ENCODE measurements at places on chromosomes 12 and 14.
A peak's percentile ranks its signal among the peaks of the same experiment; 100 is the strongest.

GRCh38 chr12:12519354-12519998 lies 43.2 kb downstream of the DUSP16 start:
- no peak for DNase-seq

DNA sequence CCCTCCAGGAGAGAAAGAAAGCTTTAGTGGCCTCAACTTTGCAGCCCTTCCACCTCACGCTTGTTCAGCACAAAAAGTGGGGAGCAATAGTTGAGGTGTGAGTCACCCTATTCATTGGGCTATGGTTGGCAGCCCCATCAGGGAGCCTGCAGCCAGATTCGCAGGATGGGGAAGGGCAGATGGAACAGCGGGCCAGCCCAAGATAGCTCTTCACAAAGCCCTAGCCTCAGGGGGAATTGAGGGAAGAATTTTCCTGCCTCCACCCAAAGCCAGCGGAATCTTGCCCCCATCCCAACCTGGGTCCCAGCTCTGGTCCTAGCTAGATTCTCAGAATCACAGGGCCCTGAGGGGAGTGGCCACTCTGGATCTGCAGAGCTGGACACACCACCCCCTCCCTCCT lies 3.6 kb upstream of the KRT5 start:
- no peak for DNase-seq

GRCh38 chr12:31877884-31878283 lies 81.3 kb upstream of the RESF1 start:
- no peak for DNase-seq

GRCh38 chr12:27981874-27982273 lies 9.3 kb upstream of the PTHLH start:
- no peak for DNase-seq

DNA sequence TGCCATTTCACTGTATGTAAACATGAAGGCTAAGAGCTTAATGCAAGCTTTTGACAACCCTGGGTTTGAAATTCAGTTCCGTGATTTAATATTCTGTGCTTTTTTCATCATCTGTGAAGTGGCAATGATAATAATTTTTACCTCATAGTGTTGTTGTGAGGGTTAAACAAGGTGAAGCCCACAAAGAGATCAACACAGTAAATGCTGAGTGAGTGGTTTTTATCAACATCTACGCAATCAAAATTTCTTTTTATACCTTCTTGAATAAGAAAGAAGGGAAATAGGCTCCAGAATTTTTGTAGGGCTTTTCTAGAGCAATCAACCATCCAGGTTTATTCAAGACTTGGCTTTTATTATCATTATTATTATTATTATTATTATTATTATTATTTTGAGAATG lies 490.8 kb downstream of the SOX5 start:
- DNase-seq: no peak

GRCh38 chr14:89243286-89243685 lies 173.7 kb downstream of the FOXN3 start:
- DNase-seq: no peak

DNA sequence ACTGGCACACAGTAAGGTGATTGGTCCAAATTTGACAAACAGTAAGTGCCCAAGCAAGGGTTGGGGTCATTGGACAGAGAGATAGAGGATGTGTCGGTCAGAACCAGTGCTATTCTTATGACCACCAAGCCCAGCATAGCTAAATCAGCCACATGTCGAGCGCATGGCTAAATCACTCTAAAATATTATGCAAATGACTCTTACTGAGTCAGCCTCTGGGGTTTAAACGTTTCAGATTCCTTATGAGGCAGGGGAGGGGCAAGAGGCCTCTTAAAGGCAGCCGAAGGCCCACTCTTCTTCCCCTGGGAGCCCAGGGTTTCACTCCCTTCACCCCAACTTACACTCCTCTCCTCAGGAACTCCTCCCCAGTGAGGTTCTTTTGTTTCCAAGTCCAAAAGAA lies 603 bp upstream of the ENDOU start:
- DNase-seq: peak; percentile 84

DNA sequence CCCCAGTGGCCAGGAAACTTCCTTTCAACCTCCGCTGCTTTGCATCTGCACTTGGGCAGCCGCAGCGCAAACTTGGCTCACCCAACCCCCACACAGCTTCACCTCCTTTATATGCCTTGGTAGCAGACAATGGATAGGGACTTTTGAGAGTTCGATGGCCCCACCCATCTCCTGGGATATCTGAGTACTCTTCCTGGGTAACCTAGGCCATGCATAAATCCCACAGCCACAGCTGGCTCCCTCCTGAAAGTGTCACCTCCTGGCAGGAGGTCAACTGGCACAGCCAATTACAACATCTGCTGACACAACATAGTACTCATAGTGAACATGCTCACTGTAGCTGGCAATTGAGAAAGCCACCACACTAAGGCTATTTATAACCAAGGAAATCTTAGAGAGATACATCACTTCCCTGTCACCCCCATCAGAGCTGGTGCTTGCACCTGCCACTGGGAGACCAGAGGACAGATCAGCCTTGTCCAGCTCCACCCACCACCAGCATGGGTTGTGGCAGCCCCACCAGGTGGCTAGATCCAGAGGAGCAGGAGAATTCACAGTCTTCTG lies 410.0 kb downstream of the SYT1 start:
- DNase-seq: peak; percentile 4

- DNase-seq: peak; percentile 50
Observed at GRCh38 chr12:79615596-79616560, 74.9 kb downstream of the PAWR start.

- DNase-seq: no peak
Observed at GRCh38 chr12:101594700-101595099, at the start of gene MYBPC1. Gene MYBPC1 (plus strand): TSS chr12:101594971. CDS start chr12:101595071, 100 bp downstream.

DNA sequence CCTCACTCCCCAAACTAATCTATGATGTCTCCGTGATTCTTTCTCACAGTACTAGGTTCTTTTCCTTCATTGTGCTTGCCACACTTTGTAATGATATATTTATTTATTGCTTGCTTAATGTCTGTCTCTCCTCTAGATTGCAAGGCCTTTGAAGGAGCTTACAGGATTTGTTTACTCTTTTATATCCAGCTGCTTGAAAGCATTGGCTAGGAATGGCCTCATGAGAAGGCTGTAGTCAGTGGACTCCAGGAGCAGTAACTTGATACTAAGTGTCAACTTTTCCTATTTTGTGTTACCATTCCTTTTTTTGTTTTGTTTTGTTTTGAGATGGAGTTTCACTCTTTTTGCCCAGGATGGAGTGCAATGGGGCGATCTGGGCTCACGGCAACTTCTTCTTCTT lies 7.3 kb upstream of the FAM234B start:
- no peak for DNase-seq

DNA sequence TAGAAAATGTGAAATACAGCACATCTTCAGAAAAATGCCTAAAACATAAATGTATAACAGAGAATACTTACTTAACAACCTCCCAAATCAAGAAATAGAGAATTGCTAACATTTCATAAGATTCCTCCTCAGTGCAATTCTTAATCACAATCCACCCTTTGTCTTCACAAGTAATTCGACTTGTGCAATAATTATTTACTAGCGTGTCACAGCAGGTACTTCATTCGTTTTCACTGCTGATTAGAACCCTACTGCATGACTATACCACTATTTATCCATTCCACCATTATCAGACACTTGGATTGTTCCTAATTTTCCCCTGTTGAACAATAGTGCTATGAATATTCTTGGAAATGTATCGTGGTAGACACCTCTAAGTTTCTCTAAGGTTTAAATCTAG lies 64.9 kb upstream of the BBS10 start:
- no peak for DNase-seq

DNA sequence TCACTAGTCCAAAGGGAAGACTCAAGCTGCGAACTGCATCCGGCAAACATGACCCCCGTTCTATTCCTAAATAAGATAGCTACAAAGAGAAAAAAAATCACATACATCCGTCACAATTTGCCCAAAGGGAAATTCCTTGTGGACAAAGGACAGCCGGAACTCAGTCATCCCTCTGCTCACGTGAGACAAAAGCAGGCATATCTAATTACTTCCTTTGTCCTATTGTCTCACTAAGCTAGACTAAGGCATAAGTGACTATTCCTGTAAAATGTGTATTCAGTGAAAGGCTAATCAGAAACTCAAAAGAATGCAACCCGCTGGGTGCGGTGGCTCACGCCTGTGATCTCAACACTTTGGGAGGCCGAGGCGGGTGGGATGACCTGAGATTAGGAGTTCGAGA lies 27.2 kb upstream of the NINJ2 start:
- DNase-seq: no peak

- DNase-seq: no peak
Observed at GRCh38 chr14:90819734-90820393, 3.6 kb upstream of the TTC7B start.

DNA sequence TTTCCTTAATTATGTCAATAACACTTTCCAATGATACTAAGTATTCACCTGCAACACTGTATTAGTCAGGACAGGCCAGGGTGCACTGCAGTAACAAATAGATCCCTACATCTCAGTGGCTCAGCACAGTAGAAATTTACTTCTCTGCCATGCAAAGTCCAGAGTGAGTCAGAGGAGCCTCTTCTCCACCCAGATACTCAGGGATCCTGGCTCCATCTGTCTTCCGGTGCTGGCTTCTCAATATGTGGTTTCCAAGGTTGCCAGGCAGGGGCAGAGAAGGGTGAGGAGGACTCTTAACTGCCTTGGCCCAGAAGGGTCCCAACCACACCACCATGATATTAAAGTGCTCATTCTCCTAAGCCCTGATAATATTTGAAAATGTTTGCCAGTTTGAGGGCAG lies 47.8 kb downstream of the ADGRD1 start:
- DNase-seq: no peak

DNA sequence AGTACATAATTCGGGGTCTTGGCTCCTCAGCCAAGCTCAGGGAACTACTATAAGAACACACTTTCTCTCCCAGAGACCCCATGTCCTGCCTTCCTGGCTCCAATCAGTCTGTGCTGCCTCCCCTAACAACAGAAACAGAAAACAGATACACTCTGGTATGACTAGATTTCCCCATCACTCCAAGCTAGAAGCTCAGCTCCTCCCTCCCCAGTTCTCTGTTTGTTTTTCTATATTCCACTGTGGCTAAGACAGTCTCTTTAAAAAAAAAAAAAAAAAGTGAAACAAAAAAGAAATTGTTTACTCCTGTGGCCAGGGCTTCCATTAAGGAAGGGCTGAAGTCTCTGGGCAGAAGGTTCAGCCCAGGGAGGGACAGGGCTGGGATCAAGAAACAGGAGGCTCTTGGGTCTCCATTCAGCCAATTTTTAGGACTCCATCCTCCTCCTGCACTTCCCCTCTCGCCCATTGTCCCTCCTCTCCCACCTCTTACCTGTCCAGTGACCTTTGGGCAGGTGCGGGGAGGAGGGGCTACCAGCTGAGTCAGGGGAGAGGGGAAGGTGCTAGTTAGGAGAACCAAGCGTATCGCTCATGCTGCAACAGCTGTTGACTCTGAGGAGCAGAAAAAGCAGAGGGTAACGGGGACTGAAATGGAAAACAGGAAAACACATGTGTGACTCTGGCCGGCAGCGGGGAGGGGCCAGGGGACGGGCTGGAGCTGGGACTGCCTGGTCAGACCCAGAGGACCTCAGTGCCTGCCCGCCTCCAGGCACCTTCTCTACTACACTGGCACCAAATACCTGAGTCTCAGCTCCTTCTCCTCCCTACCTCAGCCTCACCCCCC lies 4.1 kb upstream of the SLC7A7 start:
- DNase-seq: peak; percentile 77

DNA sequence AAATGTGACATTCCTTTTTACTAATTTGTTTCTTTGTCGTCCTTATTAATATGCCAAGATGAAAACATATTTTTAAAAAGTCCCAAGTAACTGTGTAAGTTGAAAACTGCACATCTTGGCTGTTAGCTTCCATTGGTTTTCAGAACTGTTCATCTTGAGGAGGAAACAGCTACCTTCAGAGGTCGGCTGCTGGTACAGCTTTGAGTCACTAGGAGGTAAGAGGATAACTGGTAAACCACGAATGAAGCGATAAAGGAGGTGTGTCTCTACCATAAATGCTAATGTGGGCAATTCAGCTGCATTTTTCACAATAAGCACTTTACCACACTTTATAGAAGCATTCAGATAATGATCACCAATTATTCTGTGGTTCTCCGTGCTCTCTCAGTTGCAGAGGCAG lies 137.5 kb upstream of the KRAS start:
- no peak for DNase-seq

GRCh38 chr14:54606631-54607133 lies 39.8 kb downstream of the SAMD4A start:
- peak; percentile 99 for DNase-seq

GRCh38 chr14:103606963-103607668 lies 21.9 kb upstream of the KLC1 start:
- peak; percentile 95 for DNase-seq

DNA sequence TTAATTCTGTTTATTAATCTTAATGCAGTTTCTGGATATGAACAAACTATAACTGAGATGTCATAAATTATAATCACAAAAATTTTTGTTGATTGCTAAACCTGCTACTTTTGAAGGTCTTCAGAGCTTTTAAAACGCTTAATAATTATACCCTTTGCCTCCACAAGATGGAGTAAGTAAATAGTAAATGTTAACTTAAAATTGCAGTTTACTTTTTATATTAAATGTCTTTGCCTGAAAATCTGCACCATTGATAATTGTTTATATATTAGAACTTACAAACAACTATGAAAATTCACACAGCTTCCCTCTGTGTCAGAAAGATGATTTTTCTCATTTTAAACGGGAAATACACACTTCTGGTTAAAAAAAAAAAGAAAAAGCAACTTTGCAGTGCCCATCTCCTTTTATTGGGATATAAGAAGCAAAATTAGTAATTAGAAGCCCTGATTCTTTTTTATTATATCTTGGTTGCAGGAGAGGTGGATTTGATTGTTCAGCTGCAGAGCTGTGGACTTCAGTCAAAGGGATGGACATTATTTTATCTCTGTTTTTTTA lies 35.6 kb downstream of the SCFD1 start:
- DNase-seq: peak; percentile 11

- no peak for DNase-seq
Observed at GRCh38 chr14:77105145-77105939, 7.3 kb downstream of the CIPC start.

DNA sequence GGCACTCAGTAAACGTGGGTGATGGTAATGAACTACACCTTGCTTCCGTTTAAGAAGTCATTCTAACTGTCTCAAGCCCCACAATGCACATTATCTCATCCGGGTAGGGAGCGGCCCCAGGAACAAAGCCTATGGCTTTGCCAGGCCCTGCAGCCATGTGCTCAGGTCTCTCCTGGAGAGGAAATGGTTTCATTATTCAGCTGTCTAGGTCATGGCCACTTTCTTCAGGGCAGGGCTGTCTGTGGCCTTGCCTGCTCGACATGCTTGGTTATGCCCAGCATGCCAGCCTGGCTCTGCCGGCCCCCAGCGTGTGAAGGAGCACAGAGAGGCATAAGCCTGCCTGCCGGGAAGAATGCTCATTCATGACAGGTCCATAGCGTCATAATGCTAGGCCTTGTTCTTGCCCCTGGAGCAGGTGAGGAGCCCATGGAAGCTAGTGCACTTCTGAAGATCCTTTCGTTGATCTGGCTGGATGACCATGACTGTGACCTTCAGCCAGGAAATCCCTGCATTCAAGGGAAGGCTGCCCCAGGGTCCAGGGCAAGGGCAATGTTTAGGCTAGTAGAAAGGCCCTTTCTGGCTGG lies 26.3 kb upstream of the FOS start:
- DNase-seq: no peak
